ENCODE measurements at places on chromosomes 7 and 10.

DNA sequence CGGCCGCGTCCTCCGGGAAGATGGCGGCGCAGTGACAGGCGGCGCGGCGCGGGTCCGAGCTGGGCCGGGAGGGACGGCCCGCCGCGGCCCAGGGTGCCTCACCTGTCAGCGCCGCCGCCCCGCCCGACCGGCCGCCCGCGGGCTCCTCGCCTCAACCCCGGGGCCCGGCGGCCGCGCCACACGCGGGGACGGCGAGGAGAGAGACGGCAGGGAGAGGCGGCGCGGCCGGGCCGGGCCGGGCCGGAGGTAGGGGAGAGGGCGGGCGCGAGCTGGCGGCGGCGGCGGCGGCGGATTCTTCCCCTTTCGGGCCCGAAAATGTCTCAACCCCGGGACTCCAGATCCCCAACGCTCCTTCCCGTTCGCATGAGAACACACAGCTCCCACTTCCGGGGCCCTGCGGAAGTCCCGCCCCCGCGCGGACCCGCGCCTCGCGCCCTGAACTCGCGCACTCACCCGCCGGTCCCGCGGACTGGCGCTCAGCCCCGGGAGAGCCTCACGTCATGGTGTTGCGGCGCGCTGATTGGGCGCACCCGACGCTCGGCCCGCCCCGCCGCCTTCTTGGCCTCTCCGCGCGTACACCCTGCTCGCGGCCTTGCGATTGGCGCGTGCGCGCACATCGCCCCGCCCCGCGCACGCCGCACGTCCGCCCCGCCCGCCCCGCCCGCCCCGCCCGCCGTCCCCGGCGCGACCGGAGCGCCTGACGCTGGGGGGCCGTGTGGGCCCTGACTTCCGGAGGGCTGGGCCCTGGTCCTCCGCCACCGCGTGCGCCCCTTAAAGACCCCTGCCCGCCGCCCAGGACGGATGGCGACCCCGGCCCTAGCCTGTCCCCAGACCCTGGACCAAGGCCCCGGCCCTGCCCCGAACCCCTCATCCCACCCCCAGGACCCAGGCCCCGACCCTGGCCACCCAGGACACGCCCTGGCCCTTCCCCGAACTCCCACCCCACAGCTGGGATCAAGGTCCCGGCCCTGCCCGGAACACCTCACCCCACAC is at the start of gene LARP4B:
LARP4B (minus strand) TSS at position 380 of the 993 bp plus-strand sequence. CDS start 45,984 bp downstream, outside the sequence.
- peak; percentile 91 for DNase-seq

DNA sequence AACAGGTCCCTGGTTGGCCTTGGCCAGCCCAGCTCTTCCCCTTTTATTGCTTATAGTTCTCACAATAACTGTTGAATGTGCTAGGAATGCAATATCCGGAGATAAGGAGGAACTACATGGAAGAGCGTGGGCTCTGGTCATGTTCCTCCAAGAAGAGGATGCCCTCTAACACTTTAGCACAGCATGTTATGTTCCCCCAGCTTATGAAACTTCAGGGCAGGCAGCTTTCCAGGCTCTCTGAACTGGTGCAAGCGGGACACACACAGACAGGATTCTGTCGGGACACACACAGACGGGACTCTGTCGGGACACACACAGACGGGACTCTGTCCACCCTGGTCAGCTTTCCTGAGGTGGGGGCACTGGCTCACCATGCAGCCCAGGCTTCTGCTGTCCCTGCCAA is 141.6 kb downstream of the PKD1L1 start:
- no peak for DNase-seq

GRCh38 chr7:114663502-114663901 is 248.9 kb downstream of the FOXP2 start:
- DNase-seq, result peak; percentile 61

GRCh38 chr10:131909014-131909808 is 8.4 kb downstream of the PPP2R2D start:
- DNase-seq, result no peak

DNA sequence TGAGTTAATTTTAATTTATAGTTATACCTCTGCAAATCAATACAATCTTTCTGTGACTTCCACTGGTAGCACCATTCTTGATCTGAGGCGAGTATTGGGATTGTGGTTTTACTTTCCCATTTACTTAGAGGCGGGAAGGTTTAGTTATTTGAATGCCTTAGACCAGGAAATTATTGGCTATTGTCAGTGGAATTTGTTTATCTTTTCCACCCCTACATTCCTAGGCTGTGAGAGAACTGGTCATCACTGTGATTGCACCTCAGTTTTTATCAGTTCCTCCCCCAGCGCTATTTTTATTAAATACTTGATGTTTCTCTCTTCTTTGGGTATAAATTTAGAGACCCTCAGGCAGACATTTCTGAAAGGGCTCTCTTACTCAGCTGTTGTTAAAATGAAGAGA is 29.9 kb downstream of the CDK14 start:
- no peak for DNase-seq

GRCh38 chr10:31829776-31830175 is 98.9 kb downstream of the ARHGAP12 start:
- no peak for DNase-seq

DNA sequence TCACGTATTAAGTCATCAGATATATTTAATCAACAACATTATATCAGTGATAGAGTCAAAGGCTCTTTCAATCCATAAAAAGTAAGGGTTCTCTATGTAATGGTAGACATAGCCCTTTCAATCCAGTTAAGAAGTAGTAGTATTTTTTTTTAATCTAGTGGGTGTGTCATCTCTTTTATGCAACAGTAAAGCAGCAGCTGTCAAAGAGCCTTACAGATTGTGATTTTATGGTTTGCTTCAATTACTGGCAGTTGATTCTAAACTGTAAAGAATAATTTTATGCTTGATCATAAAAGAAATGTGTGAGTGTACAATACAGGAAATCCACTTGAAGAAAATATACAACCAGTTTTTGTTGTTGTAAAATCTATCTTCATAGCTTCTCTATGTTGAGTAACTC is 902.6 kb upstream of the MBL2 start:
- no peak for DNase-seq
